Purkinje cell (primary cell): ENCODE measurements at places on chromosomes 1 and 21. TPM values are rescaled to one million over a fixed set of nuclear protein-coding genes. Genes with fewer than 3 reads are reported as not detected.

Gene LRRN2
- 11.7 and 12.4 TPM in 2 replicates for polyA plus RNA-seq

Gene CEPT1
- 16.0 and 17.1 TPM in 2 replicates for polyA plus RNA-seq

Gene SLC41A1
- 20.4 and 28.1 TPM in 2 replicates for polyA plus RNA-seq

Gene KIF2C
- polyA plus RNA-seq = not detected in 2 replicates

Gene L1TD1
- not detected in 2 replicates for polyA plus RNA-seq

Gene PLA2G2C
- not detected in 2 replicates for polyA plus RNA-seq

Gene EDN2
- not detected in 2 replicates for polyA plus RNA-seq

Gene ZSWIM5
- 1.1 and 2.1 TPM in 2 replicates for polyA plus RNA-seq

Gene MPL
- polyA plus RNA-seq = not detected in 2 replicates

Gene RAB25
- 1.9 TPM in 1 of 2 replicates, not detected in the other for polyA plus RNA-seq

Gene AXDND1
- polyA plus RNA-seq = 0.69 TPM in 1 of 2 replicates, not detected in the other

Gene NUAK2
- not detected in 2 replicates for polyA plus RNA-seq

Gene ELAPOR1
- polyA plus RNA-seq = 2.1 and 6.5 TPM in 2 replicates

Gene DMBX1
- polyA plus RNA-seq = not detected in 2 replicates

Gene PDZK1
- 5.2 and 14.3 TPM in 2 replicates for polyA plus RNA-seq

Gene AADACL4
- not detected in 2 replicates for polyA plus RNA-seq

Gene IL22RA1
- polyA plus RNA-seq = not detected in 2 replicates

Gene LCE1D
- not detected in 2 replicates for polyA plus RNA-seq

Gene PPIE
- 33.6 and 61.4 TPM in 2 replicates for polyA plus RNA-seq

Gene ALX3
- not detected in 2 replicates for polyA plus RNA-seq

Gene COL6A2
- polyA plus RNA-seq = 0.32 TPM in 1 of 2 replicates, not detected in the other

Gene HLX
- 0.17 TPM in 1 of 2 replicates, not detected in the other for polyA plus RNA-seq

Gene BEST4
- polyA plus RNA-seq = 0.15 TPM in 1 of 2 replicates, not detected in the other

Gene ALG14
- polyA plus RNA-seq = 56.5 and 74.5 TPM in 2 replicates

Gene AP4B1
- 7.1 and 8.8 TPM in 2 replicates for polyA plus RNA-seq

Gene RXFP4
- not detected in 2 replicates for polyA plus RNA-seq
